ENCODE measurements at places on chromosomes 11 and 22.

- DNase-seq: peak; percentile 33
Observed at GRCh38 chr11:22703040-22703439, 36.6 kb downstream of the GAS2 start.

- DNase-seq: no peak
Observed at GRCh38 chr22:24965822-24966626, 13.5 kb downstream of the KIAA1671 start.

DNA sequence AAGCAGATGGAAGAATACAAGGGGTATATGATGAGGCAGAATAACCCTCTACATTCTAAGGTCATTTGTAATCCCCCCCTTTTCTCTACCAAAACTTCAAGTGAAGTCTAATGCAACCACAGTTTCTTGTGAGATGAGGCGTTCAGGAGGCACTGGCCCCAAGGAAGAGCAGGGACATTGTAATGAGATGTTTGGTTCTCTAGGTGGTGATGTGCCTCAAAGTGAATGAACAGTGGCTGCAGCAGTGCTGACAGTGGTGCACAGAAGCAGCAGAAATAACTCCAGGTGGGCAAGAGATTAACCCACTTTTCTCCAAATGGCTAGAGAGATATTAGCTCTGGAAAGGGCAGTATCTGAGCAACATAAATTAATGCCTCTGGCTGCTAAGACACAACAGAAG lies 33.8 kb downstream of the PDGFD start:
- no peak for DNase-seq

DNA sequence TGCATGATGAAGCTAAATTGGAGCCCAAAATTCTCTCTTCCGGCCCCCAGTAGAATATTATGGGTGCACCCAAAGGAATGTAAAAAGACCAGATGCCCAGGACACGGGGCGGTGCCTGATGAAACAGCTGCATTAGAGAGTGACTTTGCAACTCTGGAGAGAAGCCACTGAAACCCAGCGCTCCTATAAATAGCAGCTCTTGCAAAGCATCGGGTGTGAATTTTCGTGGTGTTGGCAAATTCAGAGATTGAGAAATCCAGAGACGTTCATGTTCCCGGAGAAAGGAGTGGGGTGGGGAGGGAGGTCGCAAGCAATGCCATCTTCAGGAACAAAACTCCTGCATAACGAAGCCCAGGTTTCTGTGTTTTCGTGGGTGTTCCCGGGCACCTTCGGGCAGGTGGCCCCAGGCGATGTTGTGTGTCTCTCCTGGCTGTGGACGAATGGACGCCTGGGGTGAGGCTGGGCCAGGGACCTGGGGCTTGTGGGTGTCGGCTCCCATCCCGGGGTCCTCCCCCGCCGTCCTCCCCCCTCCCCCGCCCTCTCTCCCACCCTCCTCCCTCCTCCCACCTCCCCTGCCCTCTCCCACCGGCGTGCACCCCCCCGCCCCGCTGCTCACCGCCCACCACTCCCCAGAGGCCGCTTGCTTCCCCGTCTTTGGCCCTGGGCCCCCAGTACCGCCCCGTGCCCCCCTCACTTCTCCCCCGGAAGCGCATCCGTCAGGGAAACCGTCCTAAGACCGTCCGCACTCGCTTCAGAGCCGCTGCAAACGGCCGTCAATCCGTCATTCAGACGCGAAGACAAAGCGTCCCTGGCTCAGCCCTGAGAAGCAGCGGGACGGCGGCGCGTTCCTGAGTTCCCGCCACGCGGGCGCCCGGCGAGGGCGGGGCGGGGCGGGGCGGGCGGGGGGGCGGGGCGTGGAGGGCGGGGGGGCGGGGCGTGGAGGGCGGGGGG lies 26.7 kb upstream of the TOLLIP start:
- peak; percentile 34 for DNase-seq

GRCh38 chr22:28594797-28595462 lies 84.7 kb downstream of the TTC28 start:
- DNase-seq: peak; percentile 31

DNA sequence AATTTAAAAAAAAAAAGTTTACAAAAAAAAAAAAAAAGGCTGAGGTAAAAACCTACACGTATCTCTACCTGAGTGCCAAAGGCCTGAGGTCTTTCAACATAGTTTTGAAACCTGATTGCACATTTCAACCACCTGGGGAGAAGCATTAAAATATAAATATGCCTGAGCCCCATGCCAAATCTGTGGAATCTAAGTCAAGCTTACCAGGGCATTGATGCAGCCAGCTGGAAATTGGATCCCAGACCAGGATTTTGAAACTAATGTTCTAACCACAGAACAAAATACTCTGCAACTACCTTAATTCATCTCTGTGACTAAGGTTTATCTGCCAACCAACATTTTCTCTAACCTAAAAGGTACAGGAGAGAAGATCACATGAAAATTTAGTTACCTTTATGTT lies 38.8 kb upstream of the CHRNA10 start:
- DNase-seq: no peak

DNA sequence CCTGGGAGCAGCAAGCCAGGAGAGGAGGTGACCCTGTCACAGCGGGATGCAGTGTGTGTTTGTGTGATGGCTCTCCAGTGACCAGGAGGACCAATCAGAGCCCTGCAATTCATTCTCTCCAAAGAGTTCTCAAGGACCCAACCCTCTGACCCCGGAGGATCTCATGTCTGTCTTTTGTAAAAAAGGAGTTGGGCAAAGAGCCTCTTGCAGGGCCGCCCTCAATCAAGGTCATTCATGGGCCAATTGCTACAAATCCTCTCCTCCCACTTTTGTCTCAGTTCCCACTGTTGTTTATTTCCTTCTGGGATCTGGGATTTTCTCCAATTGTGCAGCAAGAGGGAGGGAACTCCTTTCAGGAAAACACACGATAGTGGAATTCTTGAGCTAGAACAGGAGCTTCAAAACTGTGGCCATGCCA lies 4.0 kb downstream of the TECTA start:
- no peak for DNase-seq

DNA sequence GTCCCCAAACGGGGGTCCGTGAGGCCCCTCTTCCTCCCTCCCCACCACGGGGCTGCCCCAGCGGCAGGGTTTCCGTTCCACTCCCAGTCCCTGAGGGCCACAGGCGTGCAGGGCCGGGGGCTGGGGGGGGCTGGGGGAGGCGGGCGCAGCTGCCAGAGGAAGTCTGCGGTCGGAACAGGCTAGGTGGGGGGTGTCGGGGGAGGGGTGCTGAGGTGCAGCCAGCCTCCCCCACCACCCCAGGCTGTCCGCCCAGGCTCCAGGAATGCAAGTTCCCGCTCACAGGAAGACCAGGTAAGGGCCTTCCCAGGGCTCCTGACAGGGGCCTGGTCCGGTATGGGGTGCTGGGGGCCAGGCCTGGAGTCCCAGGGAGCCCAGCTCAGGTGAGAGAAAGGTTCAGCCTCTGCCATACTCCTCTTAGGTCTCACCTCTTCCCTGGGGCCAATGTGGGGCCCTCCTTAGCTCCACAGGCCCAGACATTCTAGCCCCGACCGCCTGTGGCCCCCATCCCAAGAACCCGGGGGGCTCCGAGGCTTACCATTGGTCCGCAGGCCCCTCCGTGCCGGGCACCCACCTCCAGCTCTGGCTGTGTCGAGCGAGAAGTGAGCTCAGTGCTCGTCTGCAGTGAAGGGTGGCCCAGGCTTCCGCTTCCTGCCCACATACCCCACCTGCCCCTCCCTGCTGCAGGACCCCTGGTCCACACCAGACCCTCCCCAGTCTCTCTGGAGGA lies at the start of gene PTPRCAP:
PTPRCAP (minus strand) TSS at position 601 of the 727 bp plus-strand sequence; CDS start at position 538, 63 bp downstream.
- DNase-seq: peak; percentile 79
